ENCODE measurements at places on chromosomes 1 and 21.

DNA sequence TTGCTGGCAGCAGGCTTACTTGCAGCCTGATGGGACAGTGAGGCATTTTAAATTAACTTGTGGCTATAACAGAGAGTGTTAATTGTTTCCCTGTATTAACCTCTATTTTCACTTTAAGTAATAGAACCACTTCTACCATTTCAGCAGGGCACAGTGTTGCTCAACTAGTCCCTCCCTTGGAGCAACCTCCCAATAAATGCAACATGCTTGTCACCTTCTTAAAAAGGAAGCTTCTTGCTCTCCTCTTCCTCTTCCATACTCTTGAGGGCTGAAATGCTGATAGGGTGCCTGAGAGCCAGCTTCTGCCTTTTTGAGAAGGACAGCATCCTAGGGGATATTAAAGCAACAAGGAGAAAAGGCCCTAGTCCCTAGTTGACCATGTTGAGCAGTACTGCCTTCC is 52.1 kb downstream of the C4BPA start:
- no peak overlapping the region for H3K27ac ChIP-seq
- no peaks in the 10 kb centered on the region for H3K36me3 ChIP-seq
- no peak for DNase-seq
- no peaks in the 10 kb centered on the region for H3K4me1 ChIP-seq
- H3K4me3 ChIP-seq, result no peak overlapping the region

- no peak for DNase-seq
- H3K27me3 ChIP-seq, result no peaks in the 10 kb centered on the region
- H3K36me3 ChIP-seq, result no peaks in the 10 kb centered on the region
- no peak overlapping the region for H3K27ac ChIP-seq
- no peak overlapping the region for H3K4me3 ChIP-seq
- H3K4me1 ChIP-seq, result no peaks in the 10 kb centered on the region
Observed at GRCh38 chr21:27047658-27048314, 80.9 kb upstream of the ADAMTS5 start.

DNA sequence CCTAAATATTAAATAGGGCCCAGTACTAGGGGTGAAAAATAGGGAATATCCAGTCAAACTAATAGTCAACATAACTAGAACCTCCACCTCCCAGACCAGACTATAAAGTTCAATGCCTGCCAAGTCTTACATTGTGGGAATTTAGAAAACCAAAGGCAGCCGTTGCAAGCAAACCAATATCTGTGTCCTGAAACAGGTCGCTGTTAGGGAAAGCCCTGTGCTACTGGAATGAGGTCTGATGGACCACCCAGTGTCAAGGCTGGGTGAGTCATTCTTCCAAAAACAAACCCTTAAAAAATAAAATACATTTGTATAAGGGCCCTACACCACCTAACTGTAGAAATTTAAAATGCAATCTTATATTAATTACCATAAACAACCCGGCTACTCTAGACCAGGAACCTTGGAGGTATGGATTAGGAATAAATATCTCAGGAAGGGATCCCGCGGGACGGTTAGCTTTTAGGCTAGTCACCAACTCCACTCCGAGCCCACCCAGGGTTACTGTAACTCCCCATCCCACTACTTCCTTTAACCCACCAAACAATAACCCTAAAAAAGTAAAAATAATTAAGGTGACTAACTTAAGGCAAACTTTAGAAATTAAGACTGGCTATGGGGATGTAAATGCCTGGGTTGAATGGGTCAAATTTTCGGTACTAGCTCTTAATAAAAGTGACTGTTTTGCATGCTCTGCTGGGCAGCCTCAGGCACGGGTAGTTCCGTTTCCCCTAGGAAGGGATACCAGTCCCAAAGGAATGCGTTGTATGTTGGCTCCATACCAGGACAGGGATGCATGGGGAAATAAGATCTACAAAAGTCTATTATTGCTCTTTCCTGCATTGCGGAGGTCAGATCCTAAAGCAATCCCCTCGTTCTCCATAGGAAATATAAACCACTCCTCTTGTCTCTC is 65.4 kb upstream of the TLR5 start:
- no peak overlapping the region for H3K4me3 ChIP-seq
- H3K4me1 ChIP-seq, result no peaks in the 10 kb centered on the region
- DNase-seq, result no peak
- H3K27me3 ChIP-seq, result peaks cover 9% of the 10 kb centered on the region
- no peaks in the 10 kb centered on the region for H3K36me3 ChIP-seq

- no peak overlapping the region for H3K27ac ChIP-seq
- no peak overlapping the region for H3K4me3 ChIP-seq
- H3K4me1 ChIP-seq, result peaks cover 7% of the 10 kb centered on the region
- DNase-seq, result no peak
- peaks cover 15% of the 10 kb centered on the region for H3K27me3 ChIP-seq
Observed at GRCh38 chr1:229972600-229973296, 94.3 kb upstream of the GALNT2 start.

DNA sequence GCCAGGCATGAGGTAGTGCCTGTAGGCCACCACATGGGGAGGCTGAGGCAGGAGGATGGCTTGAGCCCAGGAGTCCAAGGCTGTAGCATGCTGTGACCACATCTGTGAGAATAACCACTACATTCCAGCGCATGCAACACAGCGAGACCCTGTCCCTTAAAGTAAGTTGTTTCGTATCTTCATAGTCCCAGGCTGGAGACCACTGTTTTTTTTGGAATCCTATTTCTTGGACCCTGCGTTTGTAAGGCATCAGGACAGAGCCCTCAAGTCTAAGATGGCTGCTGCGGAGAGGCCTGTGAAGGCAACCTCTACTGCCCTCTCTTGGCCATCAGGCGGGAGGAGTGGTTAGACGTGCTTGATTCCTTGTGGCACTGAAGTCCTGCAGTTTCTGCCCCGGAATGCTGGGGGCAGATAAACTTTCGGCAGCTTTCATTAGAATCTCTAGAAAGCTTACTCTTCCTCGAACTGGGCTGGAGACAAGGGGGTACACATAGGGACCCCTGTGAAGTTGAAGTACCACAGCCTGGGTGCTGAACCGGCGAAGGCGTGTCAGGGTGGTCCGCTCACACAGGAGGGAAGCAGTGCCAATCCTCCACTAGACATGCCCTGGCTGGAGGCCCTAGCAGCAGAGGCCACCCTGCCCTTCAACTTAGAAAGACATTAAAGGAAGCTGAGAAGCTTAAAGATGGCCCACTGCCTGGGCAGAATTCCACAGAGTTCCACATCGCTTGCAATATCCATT is 36.6 kb downstream of the RABIF start:
- DNase-seq, result peak; percentile 69
- H3K4me3 ChIP-seq, result no peak overlapping the region
- peaks cover 4% of the 10 kb centered on the region for H3K4me1 ChIP-seq
- no peak overlapping the region for H3K27ac ChIP-seq
- peaks cover 7% of the 10 kb centered on the region for H3K27me3 ChIP-seq

DNA sequence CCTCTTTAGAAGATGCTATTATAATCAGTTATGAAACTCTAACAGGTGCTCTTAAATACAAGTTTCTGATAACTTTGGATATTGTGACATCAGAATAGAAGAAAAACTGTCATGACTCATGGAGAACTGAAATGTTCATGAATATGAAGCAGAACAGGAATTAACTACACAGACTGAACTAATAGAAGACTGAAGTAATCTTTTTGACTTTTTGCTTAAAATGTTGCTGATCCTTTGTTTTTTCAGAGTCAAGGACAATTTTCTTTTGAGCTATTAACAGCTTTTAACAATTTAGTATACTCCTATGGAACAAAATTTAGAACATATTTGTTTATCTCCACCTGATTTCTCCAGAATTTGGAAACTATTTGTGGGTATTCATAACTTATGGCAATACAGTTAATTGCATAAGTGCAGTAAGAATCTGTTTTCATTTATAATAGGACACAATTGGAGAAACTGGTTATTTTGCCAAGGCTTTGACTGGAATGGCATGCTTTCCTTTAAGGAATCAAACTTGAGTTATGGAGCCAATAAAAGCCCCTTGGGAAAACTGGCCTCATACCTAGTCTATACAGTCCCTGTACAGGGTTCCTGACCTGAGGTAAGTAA is 18.7 kb upstream of the PLA2G5 start:
- no peak overlapping the region for H3K4me3 ChIP-seq
- no peaks in the 10 kb centered on the region for H3K36me3 ChIP-seq
- no peak for DNase-seq
- H3K27ac ChIP-seq, result no peak overlapping the region
- peaks cover 23% of the 10 kb centered on the region for H3K27me3 ChIP-seq

DNA sequence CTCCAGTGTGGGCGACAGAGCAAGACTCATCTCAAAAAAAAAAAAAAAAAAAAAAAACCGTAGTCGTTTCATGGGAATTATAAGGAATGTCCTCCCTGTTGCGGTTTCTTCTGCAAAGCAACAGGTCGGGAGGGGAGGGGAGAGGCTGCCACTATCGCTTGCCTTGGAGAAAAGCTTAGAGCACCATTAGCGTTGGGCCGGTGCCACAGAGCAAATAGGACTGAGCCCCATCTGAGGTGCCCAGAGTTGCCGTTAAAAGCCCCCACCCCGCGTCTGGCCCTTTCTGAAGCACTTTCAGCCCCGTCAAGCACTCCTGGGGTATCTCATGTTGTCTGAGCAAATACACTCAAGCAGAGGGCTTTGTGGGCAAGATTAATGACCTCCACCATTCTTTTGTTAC is 2.2 kb downstream of the RIPPLY3 start:
- H3K27ac ChIP-seq, result no peak overlapping the region
- peaks cover 83% of the 10 kb centered on the region for H3K27me3 ChIP-seq
- no peak for DNase-seq
- H3K36me3 ChIP-seq, result no peaks in the 10 kb centered on the region
- H3K4me1 ChIP-seq, result peaks cover 20% of the 10 kb centered on the region

DNA sequence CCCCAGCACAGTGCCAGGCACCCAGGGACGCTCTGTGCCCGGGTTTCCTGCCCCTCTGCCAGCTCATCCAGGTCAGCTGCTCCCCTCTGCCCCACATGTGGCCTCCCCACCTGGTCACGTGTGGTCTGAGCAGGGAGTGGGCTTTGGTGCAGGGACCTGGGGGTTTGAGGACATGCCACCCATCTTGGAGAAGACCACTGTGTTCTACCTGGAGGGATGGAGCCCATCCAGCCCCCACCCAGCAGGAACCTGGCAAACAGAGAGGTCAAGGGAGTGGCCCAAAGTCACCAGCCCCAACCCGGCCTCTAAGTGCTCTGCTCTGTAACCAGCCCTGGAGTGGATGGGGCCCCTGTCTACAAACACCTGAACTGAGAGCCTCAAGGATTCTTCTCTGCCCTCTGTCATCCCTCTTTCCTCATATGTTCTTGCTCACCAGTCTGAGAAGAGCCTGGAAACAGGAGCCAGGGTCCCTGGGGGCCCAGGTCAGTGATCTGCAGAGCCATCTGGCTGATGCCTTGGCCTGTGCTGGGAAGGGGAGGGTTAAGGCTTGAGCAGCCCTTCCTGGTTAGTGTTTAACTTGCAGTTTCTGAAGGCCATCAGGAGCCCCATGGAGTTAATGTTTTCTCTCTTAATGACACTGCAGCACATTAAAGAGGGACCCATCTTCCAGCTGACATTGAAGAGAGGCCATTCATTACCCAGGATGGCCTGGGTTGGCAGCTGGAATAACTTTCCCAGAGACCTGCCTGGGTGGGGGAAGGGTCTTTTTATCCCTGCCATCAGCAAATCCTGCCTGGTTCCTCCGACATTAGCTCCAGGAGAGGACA is 235.4 kb downstream of the PTPRU start:
- no peak for DNase-seq
- H3K27me3 ChIP-seq, result peaks cover 22% of the 10 kb centered on the region
- no peaks in the 10 kb centered on the region for H3K36me3 ChIP-seq

DNA sequence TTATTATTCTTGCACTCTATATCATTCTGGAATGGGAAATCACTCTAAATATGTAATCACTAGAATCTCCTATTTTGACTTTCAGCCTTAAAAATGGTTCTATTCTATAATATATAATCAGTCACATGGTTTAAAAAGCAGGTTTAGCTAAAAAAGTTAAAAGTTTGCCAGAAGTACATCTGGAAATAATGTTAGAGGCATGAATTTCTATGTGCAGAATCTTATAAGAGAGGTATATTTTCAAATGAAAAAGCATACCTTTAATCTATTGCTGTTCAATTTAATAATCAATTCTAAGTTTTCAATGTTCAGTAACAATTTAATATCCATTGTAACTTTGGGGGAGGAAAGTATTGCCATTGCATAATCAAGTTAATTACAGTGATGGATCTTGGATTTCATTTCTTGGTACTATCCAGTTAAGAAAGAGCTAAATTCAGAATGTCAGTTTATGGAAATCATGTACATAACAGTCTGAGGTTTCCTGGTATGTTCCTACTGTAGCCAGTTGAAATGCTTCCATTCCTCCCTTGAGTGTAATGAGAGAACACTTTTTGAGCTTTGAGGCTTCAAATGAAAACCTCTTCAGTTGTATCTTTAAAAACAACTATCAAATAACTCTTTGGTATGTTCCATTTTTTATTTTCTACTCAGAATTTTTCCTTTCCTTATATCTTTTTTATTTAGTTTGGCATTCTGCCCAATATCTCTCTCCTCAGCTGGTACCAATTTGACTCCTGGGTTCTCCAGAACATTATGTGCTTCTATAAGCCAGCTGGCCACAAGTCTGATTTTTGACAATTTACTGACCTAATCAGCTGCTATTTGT is 175.7 kb upstream of the COL11A1 start:
- DNase-seq, result no peak
- H3K27me3 ChIP-seq, result no peaks in the 10 kb centered on the region
- H3K27ac ChIP-seq, result no peak overlapping the region

- H3K4me1 ChIP-seq, result peaks cover 19% of the 10 kb centered on the region
- H3K4me3 ChIP-seq, result no peak overlapping the region
- peaks cover 4% of the 10 kb centered on the region for H3K27me3 ChIP-seq
- DNase-seq, result no peak
- H3K27ac ChIP-seq, result no peak overlapping the region
Observed at GRCh38 chr1:158654086-158654485, 32.4 kb downstream of the SPTA1 start.

DNA sequence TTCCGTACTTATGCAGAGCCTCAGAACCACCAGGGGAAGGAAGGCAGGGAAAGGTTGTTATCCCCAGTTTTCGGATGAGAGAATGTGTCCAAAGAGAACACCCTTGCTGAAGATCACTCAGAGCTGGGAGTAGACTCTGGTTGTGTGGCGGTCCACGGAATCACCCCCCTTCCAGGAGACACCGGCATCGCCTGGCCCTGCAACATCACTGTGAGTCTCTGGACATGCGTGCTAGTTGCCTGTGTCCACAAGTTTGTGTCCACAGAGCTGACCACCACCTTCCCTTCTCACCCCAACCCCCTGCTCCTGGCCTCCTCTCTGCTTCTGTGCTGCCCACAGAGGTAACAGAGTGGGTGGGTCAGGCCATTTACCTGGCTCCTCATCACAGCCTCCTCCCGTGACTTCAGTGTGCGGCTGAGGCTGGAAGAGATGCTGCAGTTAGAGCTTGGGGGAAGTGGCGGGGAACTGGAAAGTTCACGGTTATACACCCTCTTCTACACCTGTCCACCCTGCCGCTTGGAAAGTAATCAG is 7.3 kb downstream of the MYBPH start:
- no peaks in the 10 kb centered on the region for H3K4me1 ChIP-seq
- no peak overlapping the region for H3K27ac ChIP-seq
- H3K4me3 ChIP-seq, result no peak overlapping the region
- no peaks in the 10 kb centered on the region for H3K36me3 ChIP-seq
- H3K27me3 ChIP-seq, result peaks cover 22% of the 10 kb centered on the region
- no peak for DNase-seq

- peaks cover 93% of the 10 kb centered on the region for H3K27me3 ChIP-seq
- peaks cover 16% of the 10 kb centered on the region for H3K4me1 ChIP-seq
- no peak overlapping the region for H3K4me3 ChIP-seq
- DNase-seq, result no peak
- H3K36me3 ChIP-seq, result no peaks in the 10 kb centered on the region
Observed at GRCh38 chr1:220884109-220884980, 5.1 kb downstream of the HLX start.

- no peak overlapping the region for H3K4me3 ChIP-seq
- no peak for DNase-seq
- H3K27me3 ChIP-seq, result peaks cover 11% of the 10 kb centered on the region
- H3K4me1 ChIP-seq, result peaks cover 23% of the 10 kb centered on the region
- H3K27ac ChIP-seq, result no peak overlapping the region
- H3K36me3 ChIP-seq, result no peaks in the 10 kb centered on the region
Observed at GRCh38 chr1:158333405-158334155, 2.2 kb upstream of the CD1B start.

Data from activated naive CD4-positive, alpha-beta T cell treated with anti-CD3 and anti-CD28 coated beads, Interleukin-2, amount 10 ng/mL, durations not matched to agents 7 days and 5 days (primary cell).